ENCODE measurements at places on chromosomes 2 and 18. TPM values are rescaled to one million over a fixed set of nuclear protein-coding genes. Genes with fewer than 3 reads are reported as not detected.

GRCh38 chr18:55317324-55317723 lies 270.7 kb downstream of the TCF4 start:
- no peak for DNase-seq

DNA sequence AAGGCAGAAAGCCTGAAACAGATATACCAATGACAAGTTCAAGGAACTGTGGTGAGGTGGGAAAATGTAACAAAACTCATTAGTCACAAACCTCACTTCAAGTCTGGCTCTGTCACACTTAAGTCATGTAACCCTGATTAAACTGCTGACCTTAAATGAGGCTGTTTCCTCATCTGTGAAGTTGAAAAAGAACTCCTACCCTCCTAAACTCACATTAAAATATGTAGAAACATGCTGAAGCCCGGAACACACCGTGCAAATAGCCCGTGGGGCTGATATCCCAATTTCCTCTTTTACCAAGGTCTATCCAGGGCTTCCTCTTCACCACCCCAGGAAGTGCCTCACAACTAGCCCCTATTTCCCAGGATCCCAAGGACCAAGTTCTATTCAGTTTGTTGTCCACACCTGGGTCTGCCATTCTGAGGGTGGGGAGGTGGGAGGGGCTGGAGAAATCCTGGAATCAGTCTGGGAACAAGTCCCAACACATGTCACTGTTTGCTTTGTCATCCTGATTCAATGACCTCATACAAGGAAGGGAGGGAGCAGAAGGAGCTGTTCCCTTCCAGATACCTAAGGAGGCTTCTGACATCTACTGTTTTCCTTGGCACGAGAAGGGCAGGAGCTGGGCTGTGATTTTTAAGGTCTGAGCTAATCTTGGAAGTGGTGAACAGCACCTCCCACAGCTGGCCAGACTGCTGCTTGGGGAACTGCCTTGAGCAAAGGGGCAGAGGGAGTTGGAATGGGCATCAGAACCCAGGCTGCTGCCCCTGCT lies 42.3 kb downstream of the SLC4A1AP start:
- DNase-seq, result no peak

CNPPD1 gene
- total RNA-seq, result 39.3 TPM

HSPD1 gene
- total RNA-seq, result 158 TPM
